NCI-H226 (cell line): ENCODE measurements at places on chromosomes 5 and 9.

DNA sequence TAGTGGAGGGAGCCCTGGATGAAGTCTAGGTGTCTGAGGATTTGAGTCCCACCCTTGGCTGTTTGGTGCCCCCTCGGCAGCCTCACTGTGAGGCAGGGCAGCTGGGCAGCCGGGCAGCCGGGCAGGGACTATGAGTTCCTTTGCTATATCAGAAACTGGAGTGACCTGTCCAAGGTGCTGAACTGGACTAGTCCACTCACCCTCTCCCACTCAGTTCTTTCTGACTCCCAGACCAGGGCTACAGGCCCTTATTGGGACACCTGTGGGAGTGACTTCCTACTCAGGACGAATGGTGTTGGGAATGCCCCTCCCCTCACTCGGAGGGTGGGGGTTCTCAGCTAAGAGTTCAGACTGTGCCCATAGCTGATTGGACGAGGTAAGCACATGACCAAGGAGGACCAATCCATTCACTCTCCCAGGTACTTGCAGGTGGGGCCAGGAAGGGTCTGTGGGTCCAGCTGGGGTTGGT, 34.1 kb upstream of the RAPGEF1 start:
- DNase-seq = peak; percentile 33

DNA sequence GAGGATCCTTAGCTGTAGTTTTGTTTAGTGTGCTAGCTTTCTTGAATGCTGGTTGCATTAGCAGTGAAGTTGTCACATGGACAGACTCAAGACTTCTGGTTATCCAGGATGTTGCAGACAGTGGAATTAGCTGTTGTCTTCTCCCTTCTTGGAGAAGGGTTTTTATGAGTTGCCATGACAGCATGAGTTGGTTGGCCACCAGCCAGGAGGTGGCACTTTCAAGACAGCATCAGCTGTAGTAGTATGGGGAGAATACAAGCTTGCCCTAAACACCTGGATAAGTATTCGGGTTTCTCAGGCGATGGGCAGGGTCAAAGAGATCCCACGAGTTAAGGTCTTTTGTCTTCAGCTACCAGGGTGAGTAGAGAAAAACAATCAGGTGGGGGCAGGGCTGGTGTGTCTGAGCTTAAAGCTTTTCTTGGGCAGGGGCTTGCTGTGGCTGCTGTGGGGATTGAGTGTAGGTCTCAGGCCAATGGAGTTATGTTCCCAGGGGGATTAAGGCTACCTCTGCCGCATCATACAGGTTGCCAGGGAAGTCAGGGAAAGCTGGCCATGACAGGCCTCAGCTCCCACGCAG, 7.7 kb upstream of the C5orf47 start:
- no peak for DNase-seq

DNA sequence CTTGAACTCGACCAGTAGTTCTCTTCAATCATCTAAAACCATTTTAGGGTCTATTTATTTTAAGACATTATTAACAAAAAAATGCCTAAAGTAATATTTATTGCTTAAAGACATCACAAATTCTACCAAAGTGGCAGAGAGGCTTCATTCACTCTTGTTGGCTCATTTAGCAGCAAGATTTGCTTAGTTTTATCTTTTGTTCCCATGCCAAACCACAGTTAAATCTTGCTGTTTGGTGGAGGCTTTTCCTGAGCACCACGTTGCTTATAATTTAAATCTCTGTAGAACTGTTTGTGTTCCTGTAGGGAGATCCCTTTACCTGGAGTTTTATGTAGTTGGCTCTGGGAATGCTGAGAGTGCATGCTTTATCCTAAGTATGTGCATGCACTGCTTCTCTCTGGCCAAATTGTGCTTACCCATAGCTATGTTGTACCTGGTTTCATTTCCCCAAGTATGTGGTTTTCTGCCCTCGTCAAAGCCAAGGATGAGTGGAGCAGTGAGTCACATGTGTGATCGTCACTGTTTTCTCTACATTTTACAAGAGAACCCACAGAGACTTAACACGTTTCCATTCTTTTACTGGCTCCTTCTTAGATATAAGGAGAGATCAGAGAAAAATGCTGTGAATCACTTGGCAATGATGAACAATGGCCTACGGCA, 42.1 kb upstream of the MAST4 start:
- peak; percentile 99 for DNase-seq

- no peak for DNase-seq
Observed at GRCh38 chr9:123423311-123423640, 67.3 kb downstream of the CRB2 start.

DNA sequence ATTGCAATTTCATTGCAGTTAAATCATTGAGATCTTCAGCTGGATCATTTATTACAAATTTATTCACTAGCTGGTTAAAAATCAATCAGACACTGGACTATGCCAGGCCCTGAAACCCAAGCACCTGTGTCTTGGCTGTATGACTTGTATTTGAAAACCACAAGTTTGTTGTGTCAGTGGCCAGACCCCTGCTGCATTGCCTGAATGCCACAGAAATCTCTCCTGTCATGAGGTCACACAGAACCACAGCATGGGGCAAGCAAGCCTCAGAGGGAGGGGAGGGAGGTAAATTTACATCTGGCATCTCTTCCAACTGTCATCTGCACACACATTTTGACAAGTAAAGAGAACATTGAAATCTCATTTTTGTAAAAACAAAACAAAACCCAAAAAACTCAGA, 90.0 kb downstream of the ARRDC3 start:
- DNase-seq = no peak

GRCh38 chr5:141821430-141821925, 56.7 kb downstream of the PCDH1 start:
- peak; percentile 85 for DNase-seq

DNA sequence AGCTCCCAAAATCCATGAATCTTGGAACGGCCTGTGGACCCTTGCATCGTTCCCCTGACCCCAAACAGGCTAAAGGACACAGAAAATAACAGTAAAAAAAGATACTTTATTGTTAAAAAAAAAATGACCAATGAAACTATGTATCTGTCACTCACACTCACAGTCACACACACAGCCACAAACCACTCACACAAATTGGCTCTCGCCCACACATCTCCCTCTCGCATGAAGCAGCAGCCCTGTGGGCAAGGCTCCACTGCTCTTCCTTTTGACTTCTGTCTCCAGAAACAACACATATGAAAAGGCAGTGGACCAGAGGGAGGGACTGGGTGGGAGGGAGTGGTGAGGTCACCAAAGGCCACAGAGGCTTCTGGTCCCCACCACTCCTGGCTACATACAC, 56.6 kb downstream of the SLC36A1 start:
- no peak for DNase-seq

GRCh38 chr5:66958980-66959641, 237.5 kb downstream of the CD180 start:
- DNase-seq = peak; percentile 52

DNA sequence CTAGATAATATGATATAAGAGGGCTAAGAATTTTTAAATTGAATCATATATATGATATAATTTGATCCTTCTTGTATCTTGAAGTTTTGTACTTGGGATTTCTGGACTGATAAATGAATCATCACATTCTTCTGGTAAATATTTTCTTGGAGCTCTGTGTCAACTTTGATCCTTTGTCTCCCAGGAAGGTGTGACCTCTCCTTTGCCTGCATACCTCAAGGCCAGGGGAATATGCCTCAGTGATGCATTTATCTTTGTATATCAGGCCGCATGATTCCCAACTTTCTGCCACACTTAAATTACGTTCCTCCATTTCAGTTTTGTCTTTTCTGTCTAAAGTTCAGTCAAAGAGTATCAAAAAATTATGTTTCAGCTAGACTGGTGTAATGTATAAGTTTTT, 101.2 kb downstream of the NLN start:
- peak; percentile 27 for DNase-seq

DNA sequence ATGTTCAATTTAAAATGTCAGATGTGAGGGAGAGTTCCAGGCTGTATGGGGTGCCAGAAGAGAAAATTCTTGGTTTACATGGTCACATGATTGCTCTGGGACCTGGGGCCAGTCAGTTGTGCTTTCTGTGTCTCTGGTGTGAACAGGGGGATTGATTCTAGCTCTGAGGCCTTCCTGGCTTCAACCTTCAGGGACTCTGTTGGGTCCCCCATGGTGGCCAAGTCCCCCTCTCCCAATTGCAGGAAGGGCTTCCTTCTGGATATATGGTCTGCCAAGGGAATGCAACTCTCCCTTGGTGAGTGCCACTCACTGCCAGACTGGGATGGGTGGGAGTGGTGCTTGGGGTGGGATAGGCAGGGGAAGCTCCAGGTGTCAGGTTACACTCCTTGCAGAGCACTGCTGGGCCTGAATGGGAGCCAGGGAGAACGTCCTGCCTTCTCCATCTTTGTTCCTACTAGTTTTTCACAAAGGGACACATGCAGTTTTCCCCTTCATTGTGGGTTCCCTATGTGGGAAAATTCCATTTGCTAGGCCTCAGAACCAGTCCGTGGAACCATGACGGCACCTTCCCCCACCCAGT, 153.2 kb downstream of the MELK start:
- DNase-seq = no peak

DNA sequence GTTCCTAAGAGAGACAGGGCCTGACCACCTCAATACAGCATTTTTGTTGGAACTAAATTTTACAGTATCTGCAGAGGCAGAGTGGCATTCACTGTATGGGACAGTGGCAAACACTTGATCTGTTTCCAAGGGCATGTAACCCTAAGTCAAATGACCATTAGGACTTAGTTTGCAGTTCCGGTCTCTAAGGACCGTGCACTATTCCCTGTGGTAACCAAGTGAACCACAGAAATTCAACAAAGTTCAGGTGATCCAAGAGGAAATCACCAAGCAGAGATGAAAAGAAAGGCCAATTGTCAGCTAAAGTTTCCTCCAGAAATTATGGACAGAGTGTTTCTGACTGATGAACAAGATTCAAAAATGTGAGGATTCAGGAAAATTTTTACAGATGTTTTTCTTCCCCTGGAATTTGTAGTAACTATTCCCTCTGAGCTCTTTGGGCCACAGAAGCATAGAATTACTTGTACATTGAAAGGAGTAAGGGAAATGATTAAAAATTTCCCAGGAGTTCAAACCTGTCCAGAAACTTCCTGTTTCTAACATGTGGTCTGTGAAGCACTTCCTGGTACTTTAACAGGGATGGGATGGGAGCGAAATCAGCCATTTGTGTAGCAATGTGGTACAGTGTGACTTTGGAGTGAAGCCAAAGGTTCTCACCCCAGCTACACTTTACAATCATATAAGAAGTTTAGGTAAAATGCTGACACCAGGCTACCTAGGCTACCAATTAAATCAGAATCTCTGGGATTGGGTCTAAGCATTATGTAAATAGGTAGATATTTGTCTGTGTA, 266.1 kb upstream of the MAP3K1 start:
- DNase-seq = no peak

DNA sequence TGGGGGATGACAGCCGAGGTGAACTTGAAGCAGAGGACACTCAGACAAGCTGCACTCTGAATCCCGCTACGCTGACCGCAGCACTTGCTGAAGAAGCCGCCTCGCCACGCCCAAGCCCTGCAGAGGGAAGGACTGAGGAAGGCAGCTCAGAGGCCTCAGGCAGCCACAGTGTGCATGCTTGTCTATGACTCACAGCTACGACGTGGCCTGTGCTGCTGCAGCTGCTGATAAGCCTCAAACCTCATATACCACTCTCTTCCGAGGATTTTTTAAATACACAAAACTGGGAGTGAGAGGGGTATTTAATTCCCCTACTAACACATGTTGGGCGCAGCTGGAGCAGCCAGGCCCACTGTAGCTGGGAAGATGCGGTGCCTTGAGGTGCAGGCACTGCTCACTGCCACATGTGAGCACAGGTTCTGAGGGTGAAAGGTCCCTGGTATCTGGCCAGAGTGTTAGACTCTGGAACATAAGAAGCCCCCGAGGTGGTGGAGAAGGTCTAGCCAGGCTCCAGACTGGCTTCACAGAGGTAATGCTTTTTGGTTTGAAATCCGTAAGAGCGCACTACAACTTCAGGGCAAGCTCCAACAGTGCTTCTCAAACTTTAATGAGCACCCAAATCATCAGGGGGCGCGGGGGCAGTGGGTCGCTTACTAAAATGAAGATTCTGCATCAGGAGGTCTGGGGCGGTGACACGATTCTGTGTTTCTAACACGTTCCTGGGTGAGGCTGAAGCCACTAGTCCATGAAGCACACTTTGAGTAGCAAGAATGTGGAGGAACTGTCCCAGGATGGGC, 196.8 kb downstream of the AUH start:
- peak; percentile 96 for DNase-seq

DNA sequence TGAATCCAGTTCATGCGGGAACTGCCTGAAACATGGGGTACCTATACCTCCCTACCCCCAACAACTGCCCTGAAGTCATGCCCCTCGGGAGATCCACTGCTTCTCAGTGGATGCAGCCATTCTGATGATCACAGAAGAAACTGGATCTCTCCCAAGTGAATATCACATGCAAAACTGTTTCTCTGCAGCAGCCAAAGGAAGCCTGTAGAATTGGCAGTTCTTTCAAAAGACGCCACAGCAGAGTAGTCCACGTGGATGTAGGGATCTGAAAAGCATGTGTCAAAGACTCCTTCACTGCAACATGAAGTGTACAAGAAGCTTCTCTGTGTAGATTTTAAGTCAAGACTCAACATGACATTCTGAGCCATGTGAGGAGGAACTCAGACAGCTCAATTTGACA, 286.7 kb downstream of the NR3C1 start:
- no peak for DNase-seq

- DNase-seq = no peak
Observed at GRCh38 chr9:63859475-63860215, 1425.4 kb downstream of the FOXD4L5 start.

DNA sequence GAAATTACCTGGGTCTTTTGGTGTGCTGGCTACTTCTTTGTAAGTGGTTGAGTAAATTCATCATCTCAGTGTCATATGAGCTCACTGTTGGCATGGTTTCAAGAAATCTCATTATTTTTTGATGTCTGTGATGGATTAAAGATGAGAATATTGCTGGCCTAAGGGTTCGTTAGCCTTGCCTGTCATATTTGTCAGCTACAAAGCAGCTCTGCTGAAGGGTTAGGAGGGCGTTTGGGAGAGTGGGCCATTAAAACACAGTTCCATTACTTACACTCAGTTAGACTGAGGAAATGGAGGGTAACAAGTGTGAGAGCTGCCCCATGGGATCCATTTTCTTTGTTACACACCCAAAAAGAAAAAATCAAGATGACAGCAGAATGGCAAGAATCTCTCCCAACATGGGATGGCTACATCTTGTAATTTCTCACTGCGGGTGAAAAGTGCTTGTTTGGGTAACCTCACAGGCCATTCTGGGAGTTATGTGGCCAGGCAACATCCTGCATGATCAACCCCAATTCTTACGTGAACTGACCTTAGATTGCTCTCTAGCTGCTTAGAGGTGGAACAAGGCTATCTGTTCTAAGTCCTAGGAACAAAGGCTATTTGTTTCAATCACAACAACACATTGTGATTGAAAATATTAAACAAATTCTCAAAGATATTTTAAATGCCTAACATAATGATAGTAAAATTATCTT, 609.5 kb upstream of the RGMB start:
- peak; percentile 11 for DNase-seq

- DNase-seq = no peak
Observed at GRCh38 chr5:178471711-178472110, 118.5 kb downstream of the COL23A1 start.
